ENCODE measurements at places on chromosomes 3 and 15.

- DNase-seq = no peak
Observed at GRCh38 chr3:171646357-171647133, 163.7 kb downstream of the PLD1 start.

DNA sequence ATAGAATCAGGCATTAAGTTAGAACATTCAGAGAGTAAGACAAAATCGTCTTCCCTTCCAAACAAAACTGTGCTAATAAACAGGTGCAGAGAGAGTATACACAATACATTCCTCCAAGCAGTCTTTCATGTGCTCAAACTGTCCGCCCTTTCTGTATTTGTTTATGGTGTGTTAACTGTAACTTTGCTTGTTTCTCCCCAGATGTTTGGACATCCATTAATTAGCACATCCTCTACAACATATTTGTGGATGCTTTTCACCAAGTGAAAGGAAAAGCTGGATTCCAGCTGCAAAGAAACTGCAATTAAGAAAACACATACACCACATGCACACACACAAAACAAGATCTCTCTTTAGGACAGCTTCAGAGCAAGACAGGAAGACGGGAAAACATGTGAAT lies 912.6 kb downstream of the NTRK3 start:
- DNase-seq = no peak

DNA sequence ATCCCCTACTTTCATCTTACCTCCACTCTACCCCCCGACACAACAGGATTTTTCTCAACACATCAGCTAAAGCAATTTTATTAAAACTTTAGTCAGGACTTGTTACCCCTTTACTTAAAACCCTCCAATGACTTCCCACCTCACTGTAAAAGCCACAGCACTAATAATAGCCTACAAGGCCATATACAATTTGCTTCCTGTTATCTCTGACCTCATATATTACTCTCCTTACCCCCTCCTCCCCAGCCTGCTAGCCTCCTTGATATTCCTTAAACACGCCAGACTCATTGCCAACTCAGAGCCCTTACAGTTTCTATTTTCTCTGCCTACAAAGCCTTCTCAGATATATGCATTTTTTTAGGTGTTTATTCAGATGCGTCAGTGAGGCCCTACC lies 54.4 kb downstream of the DCUN1D1 start:
- no peak for DNase-seq

GRCh38 chr3:148513096-148513543 lies 184.6 kb upstream of the AGTR1 start:
- no peak for DNase-seq

- DNase-seq = no peak
Observed at GRCh38 chr3:39121621-39122020, 14.1 kb downstream of the TTC21A start.

GRCh38 chr3:153129426-153129825 lies 32.6 kb upstream of the RAP2B start:
- DNase-seq = no peak

DNA sequence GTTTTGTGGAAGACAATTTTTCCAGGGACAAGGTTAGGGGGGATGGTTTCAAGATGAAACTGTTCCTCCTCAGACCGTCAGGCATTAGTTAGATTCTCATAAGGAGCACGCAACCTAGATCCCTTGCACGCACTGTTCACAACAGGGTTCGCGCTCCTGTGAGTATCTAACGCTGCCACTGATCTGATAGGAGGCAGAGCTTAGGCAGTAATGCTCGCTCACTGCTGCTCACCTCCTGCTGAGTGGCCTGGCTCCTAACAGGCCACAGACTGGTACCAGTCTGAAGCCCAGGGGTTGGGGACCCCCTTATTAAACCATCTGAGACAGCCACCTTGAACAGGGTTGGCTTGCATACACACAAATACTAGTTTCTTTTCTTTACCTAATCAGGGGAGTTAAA lies 13.5 kb upstream of the IMPG2 start:
- DNase-seq = no peak

DNA sequence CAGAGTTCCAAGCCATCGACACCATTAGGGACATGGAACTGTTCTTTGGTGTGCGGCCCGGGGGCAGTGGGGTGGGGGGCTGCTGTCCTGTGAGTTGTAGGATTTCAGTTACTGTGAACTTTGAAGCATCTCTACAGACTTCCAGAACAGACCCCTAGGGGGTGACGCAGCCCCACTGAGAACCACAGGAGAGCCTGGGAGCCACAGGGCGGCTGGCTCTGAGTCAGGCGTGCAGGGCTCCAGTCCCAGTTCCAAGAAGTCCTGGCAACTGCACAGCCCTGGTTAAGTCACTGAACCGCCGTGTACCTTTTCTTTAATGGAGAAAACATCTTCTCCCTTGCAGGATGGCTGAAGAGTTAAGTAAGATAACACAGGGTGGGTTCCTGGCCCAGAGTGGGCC lies 23.5 kb upstream of the LRTM1 start:
- DNase-seq = no peak

DNA sequence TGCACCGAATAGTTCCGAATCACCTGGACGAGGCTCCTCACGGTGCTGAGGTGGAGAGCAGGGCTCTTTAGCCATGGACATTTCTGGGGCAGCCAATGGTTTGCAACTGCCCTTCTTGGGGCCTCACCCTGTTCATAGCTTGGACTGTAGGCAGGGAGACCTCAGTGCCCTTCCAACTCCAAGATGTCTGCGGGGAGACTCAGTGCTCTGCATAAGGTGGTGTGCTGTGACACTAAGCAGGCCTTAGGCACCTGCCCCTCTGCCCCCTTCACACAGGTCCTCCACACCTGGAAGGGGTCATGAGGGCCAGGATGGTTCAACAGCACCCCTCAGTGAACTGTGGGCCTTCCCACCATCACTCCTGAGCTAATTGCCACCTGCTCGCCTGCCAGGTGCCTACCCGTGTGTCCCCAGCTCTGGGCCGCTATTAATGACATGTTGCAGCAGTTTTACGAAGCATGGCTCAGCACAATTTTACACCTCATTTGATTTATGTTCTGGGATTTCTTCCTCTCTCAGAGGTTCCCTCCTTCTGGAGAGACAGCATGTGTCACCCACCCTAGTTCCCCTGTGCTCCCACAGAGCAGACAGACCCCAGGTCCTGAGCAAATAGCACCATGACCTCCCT lies 101.2 kb upstream of the SMAD3 start:
- no peak for DNase-seq

DNA sequence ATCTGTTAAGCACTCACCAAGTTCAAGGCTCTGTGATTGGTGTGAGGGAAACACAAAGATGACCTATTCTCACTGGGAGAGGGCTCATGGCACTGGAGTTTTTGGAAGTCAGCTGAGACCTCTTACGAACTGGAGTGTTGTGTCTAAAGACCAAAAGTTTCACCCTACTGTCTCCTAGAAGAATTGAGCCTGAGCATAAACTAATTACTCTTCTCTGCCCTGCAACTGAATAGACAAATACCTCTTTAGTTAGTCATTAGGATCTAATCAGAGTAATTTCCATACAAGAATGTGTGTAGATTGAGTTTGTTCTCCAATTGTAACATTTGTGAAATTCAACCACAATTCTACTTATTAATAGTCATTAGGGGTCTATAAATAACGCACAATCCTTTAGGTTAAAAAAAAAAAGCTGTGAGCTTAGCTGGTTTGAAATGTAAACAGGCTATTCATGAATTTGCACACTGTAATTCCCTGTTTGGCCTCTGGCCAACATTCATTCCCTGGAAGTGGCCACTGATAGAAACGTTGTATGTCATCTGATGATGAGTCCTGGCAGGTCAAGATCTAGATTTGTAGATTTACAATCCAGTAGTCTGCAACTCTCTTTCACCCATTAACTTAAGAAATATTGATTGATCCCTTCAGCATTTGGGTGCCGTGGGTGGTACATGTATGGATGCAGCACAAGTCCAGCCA lies 76.8 kb upstream of the SOX14 start:
- DNase-seq = no peak

GRCh38 chr3:114496874-114497273 lies 203.0 kb downstream of the TIGIT start:
- no peak for DNase-seq

- no peak for DNase-seq
Observed at GRCh38 chr15:84099181-84099580, 136.4 kb upstream of the GOLGA6L4 start.

- no peak for DNase-seq
Observed at GRCh38 chr15:29044503-29044901, 158.7 kb downstream of the APBA2 start.

DNA sequence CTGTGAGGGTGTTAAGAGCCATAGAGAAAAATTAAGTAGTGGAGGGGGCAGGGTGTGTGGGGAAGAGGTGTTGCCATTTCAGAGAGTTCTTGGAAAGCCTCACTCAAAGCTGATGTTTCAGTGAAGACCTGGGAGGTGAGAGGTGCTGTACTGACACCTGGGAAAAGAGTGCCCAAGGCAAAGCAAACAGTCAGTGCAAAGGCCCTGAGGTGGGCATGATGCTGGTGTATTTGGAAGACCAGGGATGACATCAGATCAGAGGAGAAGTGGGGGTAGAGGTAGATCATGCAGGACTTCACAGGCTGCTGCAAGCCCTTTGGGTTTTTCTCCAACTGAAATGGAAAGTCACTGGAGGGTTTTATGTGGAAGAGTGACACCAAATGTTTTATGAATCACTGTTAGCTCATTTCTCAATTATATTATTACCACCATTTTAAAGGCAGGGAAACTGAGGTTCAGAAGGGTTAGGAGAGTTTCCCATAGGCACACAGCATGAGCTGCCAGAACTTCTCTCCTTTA lies 42.8 kb upstream of the SMAD3 start:
- no peak for DNase-seq

GRCh38 chr15:35003928-35004327 lies 15.8 kb upstream of the ZNF770 start:
- DNase-seq = no peak

DNA sequence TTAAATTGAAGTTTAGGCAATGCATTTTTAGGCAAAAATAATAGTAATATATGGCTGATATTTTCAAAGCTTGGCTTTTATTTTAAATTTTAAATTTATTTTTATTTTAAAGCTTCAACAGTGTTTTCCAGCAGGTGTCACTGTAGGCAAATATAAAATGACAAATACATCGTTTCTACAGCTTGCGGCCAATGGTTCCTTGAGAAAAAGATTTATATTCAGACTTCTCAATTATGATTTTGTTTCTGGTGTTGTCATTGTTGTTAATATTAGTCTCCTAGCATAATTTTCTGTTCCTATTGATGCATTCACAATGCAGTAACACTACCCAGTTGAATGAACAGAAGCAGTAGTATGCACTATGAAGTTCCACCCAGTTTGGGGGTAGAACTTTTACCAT lies 220.7 kb upstream of the DNAJC19 start:
- no peak for DNase-seq

DNA sequence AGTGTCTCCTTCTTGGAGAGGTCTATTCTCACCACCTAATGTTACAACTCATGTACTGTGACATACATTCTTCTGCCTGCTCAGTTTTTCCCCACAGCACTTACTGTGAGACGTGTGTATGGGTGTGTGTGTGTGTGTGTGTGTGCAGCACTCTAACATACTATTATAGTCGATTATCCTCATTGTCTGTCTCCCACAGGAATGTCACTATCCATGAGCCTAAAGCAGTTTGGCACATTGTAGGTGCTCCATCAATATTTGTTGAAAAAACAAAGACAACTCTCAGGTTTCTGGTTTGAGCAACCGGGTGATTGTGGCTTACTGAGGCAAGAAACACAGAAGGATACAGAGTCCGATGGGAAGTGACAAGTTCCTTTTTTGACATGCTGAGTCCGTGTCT lies 8.6 kb upstream of the ZNF148 start:
- no peak for DNase-seq

- DNase-seq = no peak
Observed at GRCh38 chr3:78857494-78858111, 910.2 kb downstream of the ROBO1 start.

DNA sequence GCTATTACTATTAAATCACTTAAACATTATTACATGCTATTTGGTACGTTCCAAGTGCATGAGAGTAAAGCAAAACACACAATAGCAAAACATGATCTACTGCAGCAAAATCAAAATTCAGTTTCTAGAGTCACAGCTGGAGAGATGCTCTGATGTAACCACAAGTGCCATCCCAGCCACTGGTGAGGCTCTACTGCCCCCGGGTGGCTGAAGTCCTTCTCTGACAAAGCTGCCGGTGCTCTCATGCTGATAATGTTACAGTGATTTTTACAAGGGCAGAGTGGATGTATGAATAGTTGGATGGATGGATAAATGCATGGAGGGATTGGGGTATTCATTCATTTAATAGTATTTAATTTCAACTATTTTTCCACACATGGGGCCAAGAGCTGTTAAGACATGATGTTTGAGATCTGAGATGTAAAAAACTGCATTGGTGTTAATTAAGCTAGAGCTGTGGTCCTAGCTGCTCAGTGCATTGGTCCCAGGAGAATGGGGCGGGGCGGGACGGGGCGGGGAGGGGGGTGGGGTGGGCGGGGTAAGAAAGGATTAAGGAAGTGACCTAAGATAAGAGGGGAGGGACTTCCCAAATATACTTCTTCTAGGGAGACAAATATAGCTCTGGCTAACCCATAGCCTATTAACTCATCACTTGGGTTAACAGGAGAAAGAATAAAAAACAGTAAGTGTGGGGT lies 5.3 kb upstream of the SPESP1 start:
- DNase-seq = peak; percentile 65

- DNase-seq = no peak
Observed at GRCh38 chr3:14150491-14151230, 25.8 kb downstream of the TMEM43 start.

GRCh38 chr3:155233213-155233612 lies 60.3 kb downstream of the STRIT1 start:
- DNase-seq = no peak

GRCh38 chr15:65791335-65792137 lies 557 bp downstream of the DENND4A start:
- peak; percentile 59 for DNase-seq

DNA sequence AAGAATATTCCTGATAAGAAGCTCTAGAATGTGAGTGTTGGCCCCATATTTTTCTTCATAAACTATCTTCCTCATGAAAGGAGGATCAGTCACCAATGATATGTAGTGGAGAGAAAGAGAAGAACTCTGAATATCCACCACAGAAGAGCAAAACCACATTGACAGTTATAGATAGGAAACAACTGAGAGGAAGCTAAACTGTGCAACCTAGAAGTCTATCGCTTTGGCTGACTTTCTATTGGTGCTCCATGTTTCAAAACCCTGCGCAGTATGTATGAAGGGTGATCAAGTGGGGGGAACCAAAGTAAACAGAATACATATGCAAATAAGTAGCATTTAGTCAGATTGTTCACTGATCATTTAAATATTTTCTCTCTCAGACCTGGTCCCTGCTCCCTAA lies 41.0 kb upstream of the ZNF280D start:
- DNase-seq = no peak

- DNase-seq = no peak
Observed at GRCh38 chr15:33314069-33314468, 3.3 kb downstream of the RYR3 start.

DNA sequence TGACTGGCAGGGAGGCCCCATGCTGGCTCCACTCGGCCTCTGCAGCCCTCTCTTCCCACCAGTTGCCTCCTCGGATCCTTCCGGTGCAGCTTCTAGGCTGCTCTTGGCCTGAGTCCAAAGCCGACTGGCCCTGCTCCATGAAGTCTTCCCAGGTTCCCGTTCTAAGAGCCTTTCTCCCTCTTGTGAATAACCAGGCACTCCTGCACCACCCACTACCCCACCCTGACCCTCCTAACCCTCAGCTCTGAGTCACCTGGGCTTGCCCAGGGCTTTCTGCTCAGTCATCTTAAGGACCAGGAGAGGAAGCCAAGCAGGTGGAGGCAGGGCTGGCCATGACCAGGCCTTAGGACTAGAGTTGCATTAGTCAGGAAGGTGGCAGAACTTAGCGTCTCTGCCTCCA lies 28.1 kb upstream of the CNBP start:
- no peak for DNase-seq
